Stomach (tissue), 19 donors: ENCODE measurements at places on chromosomes 16 and 17. TPM values are rescaled to one million over a fixed set of nuclear protein-coding genes. Genes with fewer than 3 reads are reported as not detected.

DNA sequence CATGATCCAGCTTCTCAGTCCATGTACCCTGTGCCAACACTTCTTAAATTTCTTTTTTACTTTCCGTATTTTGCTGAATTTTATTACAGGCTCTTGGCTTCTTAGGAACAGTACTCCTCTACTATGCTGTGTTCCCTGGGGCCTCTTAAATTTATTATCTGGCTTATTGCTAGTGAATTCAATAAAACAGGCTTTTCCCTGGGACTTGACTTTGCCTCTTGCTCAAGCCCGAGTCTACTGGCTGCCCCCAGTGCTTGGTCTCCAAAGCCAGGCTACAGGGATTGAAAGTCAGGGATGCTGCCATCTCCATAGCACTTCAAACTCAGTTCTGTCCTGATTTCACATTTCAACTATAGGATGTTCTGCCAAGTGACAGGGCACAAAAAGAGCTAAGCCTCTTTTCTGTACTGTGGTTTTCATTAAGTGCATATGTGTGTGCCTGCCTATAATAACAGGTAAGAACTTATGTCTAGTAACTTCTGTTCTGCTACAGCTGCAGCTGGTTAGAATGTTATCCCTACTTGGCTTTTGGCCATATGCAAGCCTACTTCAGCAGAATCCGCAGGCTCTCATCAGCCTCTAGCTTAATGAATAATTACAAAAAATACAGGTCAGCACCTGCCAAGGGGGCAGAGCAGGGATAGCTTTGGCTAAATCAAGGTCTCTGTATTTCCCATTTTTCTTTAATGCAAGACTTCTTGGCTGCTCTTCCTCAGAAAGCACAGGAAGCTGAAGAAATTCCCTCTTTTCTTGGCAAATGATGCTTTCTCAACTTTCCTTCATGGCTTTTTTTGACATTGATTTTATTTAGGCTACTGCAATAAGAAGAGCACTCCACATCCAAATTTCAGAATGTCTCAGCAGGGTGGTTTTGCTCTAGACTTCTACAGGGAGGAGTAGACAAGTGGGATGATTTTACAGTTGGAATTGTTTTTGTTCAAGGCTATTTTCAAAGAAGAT is 8.2 kb downstream of the FAM20A start:
- DNase-seq, result no peak

GRCh38 chr17:17497845-17498520 is 1.8 kb upstream of the RASD1 start:
- peak; percentile 5 for DNase-seq

GRCh38 chr17:67246653-67247415 is 1.8 kb upstream of the HELZ start:
- peak; percentile 78 for DNase-seq

- DNase-seq, result no peak
Measured at GRCh38 chr16:57396786-57397185, 7.8 kb upstream of the CCL17 start.

GRCh38 chr17:64496348-64496785 is 487 bp downstream of the POLG2 start:
- no peak for DNase-seq

DNA sequence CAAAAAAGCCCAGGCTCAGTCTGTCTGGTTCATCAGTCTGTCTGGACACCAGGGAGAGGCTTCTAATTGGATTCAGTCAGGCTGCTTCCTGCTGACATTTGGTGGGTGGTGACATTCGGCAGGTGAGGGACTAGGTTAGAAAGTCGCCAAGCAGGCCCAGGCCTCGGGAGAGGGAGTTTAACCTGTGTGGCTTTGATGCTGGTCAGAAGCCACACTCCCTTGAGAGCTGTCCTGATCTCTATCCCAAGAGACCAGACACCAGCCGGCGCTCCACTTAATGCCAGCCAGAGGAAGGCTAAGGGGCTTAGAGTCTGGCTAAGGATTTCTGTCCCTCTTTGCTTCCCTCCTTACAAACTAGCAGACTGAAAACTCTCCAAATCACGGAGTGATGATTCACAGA is 135.0 kb downstream of the GSG1L start:
- no peak for DNase-seq

- DNase-seq, result no peak
Measured at GRCh38 chr17:43543771-43544575, 2.2 kb downstream of the ETV4 start.

DNA sequence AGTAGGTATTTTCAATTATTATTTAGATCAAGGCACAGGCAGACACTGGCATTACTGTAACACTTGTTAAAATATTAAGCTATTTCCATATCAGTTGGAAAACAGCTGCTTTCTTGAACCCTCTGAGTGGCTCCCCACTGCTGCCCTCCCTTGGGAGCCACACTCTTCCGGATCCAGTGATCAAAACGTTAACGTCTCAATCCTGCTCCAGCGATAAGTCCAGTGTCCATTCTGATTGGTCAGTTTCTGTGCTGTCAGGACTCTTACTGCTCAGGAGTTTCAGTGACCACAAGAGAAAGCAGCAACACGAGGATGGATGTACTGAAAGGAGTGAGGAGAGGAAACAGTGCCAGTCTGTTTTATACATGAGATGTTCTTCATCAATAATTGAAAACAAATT is 13.8 kb upstream of the ZKSCAN2 start:
- DNase-seq, result no peak

- no peak for DNase-seq
Measured at GRCh38 chr16:12260647-12261262, 284.2 kb downstream of the SNX29 start.

Gene ATP1B2
- polyA plus RNA-seq, result 0.90 TPM

Gene DBNDD1
- 7.3 TPM for polyA plus RNA-seq

Gene PIK3R6
- 0.50 TPM for polyA plus RNA-seq

Gene EVPL
- polyA plus RNA-seq, result 8.2 TPM

Gene LGALS9B
- 1.3 TPM for polyA plus RNA-seq

Gene TNFRSF13B
- polyA plus RNA-seq, result 1.8 TPM

Gene CDH1
- polyA plus RNA-seq, result 15.0 TPM

Gene RAB37
- polyA plus RNA-seq, result 2.0 TPM
